ENCODE measurements at places on chromosomes 5 and 9. TPM values are rescaled to one million over a fixed set of nuclear protein-coding genes. Genes with fewer than 3 reads are reported as not detected.

The RNF180 gene
- 4.7 TPM for total RNA-seq

The GZMA gene
- not detected for total RNA-seq

DNA sequence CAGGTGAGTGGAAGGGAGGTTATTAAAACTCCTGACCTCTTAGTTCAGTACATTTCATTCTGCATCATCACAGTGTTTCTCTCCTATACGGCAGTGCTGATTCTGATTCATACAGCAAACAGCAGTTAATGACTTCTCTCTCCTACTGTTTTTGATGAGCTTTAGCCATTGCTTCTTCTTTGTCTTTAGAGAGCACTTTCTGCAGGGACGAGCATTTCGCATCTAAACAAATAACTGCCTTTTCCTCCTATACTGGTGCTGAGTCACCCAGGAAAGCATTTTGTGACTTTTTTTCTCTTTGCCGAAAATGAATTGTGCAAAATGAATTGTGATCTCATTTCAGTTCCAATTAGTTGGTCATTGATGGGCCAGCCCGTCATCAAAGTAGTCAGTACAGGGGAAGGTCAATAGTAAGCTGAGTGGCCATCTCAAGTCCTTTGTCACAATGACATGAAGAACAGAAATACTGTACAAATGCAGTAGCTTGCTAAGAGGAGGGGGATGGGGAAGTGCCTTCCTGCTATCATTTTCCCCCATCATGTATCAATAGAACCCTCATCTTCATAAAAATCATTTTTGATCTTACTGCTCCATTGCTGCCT, 98.5 kb downstream of the INSYN2B start:
- DNase-seq: no peak

GRCh38 chr5:104372796-104373195, 810.2 kb upstream of the NUDT12 start:
- DNase-seq: no peak

DNA sequence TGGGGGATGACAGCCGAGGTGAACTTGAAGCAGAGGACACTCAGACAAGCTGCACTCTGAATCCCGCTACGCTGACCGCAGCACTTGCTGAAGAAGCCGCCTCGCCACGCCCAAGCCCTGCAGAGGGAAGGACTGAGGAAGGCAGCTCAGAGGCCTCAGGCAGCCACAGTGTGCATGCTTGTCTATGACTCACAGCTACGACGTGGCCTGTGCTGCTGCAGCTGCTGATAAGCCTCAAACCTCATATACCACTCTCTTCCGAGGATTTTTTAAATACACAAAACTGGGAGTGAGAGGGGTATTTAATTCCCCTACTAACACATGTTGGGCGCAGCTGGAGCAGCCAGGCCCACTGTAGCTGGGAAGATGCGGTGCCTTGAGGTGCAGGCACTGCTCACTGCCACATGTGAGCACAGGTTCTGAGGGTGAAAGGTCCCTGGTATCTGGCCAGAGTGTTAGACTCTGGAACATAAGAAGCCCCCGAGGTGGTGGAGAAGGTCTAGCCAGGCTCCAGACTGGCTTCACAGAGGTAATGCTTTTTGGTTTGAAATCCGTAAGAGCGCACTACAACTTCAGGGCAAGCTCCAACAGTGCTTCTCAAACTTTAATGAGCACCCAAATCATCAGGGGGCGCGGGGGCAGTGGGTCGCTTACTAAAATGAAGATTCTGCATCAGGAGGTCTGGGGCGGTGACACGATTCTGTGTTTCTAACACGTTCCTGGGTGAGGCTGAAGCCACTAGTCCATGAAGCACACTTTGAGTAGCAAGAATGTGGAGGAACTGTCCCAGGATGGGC, 196.8 kb downstream of the AUH start:
- peak; percentile 36 for DNase-seq

DNA sequence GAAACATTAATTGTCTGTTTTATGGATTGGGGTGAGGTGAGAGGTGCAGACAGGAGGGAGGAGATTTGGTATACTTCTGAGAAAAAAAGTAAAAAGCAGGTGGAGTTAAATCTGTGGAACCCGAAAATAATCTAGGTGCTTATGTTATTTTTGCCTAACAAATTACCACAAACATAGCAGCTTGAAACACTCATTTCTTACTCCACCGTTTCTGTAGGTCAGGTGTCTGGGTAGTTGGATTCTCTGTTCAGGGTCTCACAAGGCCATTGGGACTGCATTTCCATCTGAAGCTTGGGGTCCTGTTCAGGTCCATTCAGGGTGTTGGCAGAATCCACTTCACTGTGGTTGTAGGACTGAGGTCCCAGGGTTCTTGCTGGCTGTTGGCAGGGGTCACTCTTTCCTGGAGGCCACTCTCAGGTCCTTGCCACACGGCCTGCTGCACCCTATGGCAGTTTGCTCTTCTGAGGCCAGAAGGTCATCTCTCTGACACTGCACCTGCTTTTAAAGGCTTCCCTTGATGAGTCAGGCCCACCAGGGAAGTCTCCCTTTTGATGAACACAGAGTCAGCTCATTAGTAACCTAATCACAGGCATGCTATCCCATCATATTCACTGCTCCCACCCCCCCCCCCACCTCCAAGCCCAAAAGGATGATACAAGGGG, 82.2 kb downstream of the TRIO start:
- DNase-seq: no peak

DNA sequence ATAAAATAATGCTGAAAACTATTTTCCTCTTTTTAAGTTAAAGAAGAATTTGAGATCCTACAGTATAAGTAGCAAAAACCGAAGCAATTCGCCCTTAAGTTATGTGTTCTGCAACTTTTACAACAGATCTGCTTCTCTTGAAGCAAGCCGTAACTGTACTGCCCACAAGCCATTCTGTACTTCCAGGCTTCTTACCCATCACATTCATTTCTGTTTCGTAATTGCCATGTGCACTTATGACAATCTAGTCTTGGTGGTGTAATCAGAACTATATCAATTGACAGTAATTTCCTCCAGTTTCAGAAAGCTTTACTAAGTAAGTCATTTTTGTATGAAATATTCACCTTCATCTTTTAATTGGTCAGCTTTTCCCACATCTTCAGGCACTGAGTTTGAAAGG, 13.8 kb downstream of the SGTB start:
- DNase-seq: no peak

The CFAP90 gene
- not detected for total RNA-seq

The SLC6A18 gene
- not detected for total RNA-seq

- no peak for DNase-seq
These were observed 144.5 kb downstream of the AOPEP start for GRCh38 chr9:94870793-94871558.

DNA sequence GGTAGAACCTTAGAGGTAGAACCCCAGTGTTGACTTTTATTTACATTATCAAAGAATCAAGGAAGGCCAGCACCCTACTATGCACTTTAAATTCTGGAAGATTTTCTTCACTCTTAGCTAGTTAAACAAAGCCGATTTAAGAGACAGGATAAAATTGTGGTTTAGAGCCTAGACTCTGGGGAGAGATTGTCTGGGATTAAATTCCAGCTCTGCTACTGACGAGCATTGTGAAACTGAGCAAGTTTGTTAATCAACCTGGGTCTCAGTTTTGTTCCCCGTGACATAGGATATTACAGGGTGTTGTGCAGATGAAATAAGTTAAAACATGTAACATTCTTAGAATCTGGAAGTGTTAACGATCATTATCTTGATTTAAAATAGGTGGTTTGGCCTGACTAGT, 83.5 kb downstream of the FEM1C start:
- no peak for DNase-seq

GRCh38 chr9:88804254-88804596, 187.0 kb upstream of the S1PR3 start:
- no peak for DNase-seq

- no peak for DNase-seq
These were observed 260.9 kb upstream of the TUT7 start for GRCh38 chr9:86614871-86615849.

The DMRTA1 gene
- 1.8 TPM for total RNA-seq

The ACTBL2 gene
- total RNA-seq: 2.8 TPM

DNA sequence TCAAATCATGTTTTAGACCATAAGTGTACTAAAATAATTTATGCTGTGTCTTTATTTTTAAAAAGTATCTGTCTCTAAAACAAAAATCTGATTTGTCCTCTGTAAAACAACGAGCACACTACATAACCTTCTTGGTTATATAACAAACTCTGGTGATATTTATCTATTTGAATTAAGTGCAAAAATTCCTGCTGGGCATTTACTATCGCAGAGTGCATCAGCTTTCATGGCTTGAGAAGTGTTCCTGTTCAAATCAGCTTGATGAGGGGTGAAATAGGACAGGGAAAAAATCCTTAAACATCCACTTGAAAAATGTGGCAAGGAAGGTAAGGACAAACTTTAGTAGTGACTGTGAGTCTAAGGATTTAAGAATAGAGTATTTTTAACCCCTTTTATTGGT, 65.3 kb downstream of the PRR16 start:
- no peak for DNase-seq

The SAXO1 gene
- total RNA-seq: not detected

DNA sequence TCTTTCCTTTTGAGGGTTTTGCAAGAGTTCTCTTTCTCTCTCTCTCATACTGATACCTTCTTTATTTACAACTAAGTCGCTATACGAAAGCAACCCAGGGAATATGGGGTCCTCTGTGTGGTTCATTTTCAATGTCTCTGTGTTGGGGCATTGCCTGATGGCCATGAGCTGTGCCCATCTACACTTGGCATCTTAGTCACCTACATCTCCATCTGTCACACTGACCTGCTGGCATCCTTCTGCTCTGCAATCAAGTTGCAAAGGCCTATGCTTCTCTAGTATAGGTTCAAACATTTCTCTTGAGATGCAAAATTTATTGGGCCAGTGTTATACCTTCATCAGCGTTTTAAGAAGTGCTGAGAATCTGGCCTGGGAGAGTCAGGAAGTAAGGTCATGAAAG, 228.2 kb downstream of the MTRR start:
- no peak for DNase-seq

GRCh38 chr9:132732326-132733259, 62.3 kb downstream of the GTF3C4 start:
- no peak for DNase-seq

GRCh38 chr5:83184534-83184933, 107.2 kb downstream of the XRCC4 start:
- no peak for DNase-seq

GRCh38 chr9:33151007-33151557, 16.1 kb downstream of the B4GALT1 start:
- DNase-seq: no peak

GRCh38 chr5:138975098-138975847, 100.1 kb upstream of the LRRTM2 start:
- DNase-seq: peak; percentile 47

DNA sequence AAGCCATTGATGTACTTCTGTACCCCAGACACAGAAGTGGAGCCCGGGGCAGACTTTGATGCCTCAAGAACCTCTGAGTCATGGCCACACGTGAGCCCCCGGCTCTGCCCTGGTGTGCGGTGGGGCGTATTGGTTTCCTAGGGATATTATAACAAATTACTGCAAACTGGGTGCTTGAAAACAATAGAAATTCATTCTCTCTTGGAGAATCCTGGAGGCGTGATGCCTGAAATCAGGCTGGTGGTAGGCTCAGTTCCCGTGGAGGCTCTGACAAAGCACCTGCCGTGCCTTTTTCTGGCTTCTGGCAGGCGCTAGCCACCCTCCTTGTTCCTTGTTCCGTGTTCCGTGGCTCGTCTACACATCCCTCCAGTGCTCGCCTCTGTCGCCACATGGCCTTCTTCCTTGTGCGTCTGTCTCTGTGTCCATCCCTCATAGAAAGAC, 24.2 kb downstream of the NEK6 start:
- DNase-seq: no peak

DNA sequence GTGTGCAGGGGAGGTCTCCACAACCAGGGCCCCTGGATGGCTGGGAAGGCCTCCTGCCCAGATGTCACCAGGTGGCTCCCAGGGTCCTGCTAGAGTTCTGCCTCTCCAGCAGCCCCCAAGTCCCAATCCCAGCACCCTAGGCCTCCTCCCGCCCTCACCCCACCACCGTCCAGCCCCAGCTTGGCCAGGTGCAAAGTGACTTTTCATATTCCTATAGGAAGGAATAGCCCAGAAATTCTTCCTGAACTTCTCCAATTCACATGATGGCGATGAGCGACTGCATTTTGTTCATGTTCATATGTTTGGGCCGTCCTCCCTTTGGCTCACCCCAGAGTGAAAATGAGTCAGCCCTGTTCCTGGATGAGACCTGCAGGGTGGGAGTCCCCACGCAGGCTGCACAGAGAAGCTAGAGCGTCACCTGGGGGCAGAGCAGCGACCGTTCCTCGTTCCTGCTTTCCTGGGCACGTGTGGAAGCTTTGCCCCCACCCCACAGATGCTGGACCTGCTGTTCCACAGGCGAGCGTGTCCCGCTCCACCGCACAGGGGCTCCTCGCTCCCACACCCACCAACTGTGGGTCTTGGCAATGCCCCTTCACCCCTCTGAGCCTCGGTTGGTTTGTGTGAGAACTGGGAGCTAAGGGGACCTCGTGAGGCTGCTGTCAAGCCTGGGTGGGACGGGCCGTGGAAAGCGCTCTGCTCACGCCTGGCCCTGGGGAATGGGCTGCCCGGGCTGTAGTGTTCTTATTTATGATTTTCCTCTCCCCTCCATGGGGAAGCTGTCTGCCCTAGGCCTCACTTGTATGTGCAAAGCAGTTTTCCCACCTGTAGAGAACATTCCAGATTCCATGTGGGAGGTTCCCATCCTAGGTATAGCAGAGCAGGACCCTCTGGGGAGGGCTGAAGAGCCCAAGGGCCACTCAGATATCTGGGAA, 6.9 kb downstream of the MRPS2 start:
- no peak for DNase-seq

GRCh38 chr5:1052641-1053390, 44.2 kb downstream of the NKD2 start:
- DNase-seq: no peak

The GRPEL2 gene
- total RNA-seq: 51.3 TPM

- DNase-seq: no peak
These were observed 45.2 kb downstream of the GCNT4 start for GRCh38 chr5:75006865-75007822.
